Effector CD4-positive, alpha-beta T cell (primary cell): ENCODE measurements at places on chromosomes 7 and 10.

- DNase-seq, result no peak
Observed at GRCh38 chr10:24718031-24718855, 5.4 kb downstream of the ARHGAP21 start.

DNA sequence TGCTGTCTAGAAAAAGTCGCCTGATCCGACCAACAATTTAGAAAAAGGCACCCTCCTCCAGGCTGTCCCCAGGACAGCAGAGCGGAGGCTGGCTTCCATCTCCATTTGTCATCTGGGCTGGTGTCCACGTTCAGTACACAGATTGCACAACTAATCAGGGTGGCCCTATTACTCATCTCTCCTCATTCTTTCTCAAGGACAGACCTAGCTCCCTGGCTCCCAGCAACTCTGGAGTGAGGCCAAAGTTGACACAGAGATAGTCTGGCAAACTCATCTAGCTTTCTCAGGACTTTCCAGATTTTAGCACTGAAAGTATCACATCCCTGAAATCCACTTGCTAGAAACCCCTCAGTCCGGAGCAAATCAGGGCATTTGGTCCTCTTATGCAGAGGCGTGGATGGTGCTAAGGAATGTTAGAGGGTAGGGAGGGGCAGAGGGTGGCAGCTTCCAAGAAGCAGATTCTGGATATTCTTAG is 75.1 kb downstream of the DNAH11 start:
- DNase-seq, result no peak

DNA sequence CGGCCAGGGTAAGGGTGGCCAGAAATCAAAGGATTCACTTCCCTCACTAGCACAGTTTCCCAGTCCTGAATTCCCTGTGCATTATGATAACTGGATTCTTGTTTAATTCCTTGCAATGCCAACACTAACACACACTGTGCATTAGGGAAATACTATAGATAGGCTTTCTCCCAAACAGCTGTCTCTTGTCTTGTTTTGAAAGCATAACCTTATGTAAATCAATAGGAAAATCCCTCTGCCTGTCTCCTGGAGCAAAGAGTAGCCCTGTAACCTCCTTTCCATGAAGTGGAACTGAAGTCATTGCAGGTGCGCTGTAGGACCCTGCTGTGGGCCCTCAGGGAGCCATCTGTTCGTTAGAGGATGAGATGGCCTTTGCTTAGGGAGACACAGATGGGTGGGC is 82.8 kb upstream of the FAM171A1 start:
- no peak for DNase-seq

- DNase-seq, result no peak
Observed at GRCh38 chr10:11131112-11131639, 113.5 kb downstream of the CELF2 start.

DNA sequence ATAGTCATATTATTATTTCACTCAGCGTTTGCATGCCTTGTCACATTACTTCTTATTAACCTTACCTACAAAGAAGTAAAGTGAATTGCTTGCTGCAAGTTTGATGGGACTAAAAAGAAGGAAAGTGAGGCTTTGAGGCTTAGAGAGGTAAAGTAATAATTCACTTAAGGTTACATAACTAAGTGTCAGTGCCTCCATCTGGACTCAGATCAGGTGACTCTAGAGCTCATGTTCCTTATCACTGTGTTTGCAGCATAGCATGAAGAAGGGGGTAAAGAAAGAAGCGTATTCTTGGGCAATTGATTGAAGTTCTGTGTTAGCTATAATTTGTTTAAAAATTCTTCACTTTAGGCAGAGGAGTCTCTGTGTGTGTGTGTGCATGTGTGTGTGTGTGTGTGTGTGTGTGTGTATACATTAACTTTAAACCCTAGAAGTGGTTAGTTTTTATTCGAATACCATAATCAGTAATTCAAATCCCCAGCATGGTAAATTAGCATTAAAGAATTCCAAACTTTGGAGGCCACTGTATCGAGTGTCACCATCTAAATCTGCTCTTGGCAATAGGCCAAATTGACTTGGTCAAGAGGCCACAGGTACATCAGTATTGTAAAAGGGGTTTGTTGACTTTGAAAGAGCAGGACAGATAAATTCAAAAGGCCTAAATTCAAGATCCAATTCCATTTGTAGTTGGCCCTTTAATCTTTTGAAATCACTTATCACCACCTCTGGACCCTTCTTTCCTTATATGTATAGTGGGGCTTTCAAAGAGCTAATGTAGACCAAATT is 2.2 kb upstream of the PON3 start:
- no peak for DNase-seq

DNA sequence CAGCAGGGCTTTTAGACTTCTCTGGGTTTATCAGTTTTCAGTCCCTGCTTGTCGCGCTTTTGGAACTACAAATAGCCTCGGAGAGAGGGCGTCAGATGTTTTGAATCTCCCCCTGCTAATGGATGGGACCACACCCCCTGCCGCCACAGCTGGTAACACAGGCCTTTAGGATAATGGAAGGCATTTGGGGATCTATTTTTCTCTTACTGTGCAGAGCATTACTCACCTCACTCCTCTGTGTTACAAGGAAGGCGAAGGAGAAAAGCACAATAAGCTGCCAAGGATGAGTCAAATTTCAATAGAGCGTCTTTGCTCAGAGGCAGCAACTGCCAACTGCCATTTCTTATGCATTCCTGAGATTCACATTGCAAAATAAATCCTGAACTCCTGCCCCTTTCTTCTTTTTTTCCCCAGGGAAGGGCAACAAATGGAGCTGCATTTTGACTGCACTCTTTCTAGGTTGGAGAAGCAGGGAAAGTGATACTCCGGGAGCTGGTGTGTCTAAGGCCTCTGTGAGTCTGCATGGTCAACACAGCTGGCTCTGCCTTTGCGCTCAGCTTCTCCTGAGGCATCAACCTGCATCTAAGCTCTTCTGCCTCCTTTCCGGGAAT is 31.5 kb upstream of the SMNDC1 start:
- no peak for DNase-seq

- no peak for DNase-seq
Observed at GRCh38 chr7:38950309-38950708, 27.4 kb upstream of the POU6F2 start.

GRCh38 chr7:92749327-92749755 is 87.0 kb downstream of the CDK6 start:
- no peak for DNase-seq

GRCh38 chr7:151063212-151063561 is 3.8 kb downstream of the SLC4A2 start:
- no peak for DNase-seq

- no peak for DNase-seq
Observed at GRCh38 chr7:22351329-22351692, 5.6 kb downstream of the RAPGEF5 start.

DNA sequence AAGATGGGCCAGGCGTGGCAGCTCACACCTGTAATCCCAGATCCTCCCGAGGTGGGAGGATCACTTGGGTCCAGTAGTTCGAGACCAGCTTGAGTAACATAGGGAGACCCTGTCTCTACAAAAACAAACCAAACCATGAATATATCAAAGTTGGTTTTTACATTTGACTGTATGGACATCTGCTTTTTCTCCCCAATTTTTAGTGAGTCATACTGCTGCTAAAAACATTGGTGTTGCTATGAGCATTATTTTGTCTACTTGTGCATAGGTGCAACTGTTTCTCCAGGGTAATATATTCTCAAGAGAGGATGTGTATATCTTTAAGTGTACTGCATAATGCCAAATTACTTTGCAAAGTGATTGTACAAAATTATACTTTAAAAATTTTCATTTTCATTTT is 769 bp upstream of the TMEM248 start:
- no peak for DNase-seq

DNA sequence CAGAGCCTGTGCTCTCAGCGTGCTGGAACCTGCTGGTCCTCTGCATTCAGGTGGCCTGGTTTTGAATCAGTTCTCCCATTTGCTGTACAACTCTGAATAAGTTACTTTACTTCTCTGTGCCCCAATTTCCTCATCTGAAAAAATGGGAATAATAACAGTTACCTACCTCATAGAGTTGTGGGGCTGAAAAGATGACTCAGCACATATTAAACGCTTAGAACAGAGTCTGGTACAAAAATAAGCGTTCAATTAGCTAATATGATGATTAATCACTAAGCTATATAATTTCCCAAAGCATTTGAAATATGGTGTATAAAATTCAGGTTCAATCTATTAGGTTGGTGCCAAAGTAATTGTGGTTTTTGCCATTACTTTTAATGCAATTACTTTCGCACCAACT is 259.1 kb downstream of the PRPF18 start:
- no peak for DNase-seq

- no peak for DNase-seq
Observed at GRCh38 chr10:58721601-58722281, 209.1 kb downstream of the BICC1 start.

DNA sequence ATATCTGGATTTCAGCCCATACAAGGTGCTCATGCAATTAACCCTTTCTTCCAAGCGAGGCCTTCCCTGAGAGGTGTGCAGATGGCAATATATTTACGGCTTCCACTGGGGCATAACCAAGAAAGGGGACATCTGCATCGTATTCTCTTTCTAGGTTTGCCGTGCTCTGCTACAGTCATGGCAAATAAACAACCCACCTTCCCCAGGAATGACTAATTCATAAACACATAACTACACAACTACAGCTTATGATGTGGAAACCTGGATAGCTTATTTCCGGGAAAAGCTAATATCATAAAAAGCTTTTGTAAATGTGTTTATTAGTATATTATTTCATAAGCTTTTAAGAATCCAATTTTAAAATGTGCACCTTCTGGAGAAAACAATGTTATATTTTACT is 120.0 kb downstream of the CAMK1D start:
- no peak for DNase-seq

GRCh38 chr7:39033885-39034624 is 56.3 kb downstream of the POU6F2 start:
- DNase-seq, result no peak

- no peak for DNase-seq
Observed at GRCh38 chr10:72298592-72299519, 25.1 kb downstream of the DDIT4 start.
